Stimulated activated CD8-positive, alpha-beta memory T cell treated with anti-CD3 and anti-CD28 coated beads, Interleukin-7, amount 100 ng/mL, for 1 hour (primary cell): ENCODE measurements at places on chromosomes 4 and X.

- DNase-seq, result no peak
These were observed 32.9 kb upstream of the DSPP start for GRCh38 chr4:87575408-87575807.

- no peak for DNase-seq
These were observed 13.0 kb downstream of the UVSSA start for GRCh38 chr4:1359976-1360375.

DNA sequence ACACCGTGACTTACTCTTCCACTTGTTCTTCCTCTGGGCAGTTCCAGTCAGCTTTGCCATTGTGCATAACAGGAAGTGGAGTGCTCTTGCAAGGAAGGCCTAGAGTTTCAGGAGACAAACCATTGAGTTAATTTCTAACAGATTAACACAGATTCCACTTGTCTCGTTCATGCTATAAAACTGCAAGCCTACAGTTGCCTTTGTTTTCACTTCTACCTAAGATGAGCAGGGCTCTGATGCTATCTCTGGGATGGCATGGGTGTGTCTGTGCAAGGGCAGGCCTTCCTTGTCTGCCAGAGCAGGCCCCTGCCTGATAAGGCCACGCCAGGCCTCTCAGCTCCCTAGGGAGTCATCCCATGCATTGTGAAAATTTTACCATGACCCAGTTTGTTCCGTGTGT is 67.7 kb upstream of the PGRMC2 start:
- DNase-seq, result no peak

DNA sequence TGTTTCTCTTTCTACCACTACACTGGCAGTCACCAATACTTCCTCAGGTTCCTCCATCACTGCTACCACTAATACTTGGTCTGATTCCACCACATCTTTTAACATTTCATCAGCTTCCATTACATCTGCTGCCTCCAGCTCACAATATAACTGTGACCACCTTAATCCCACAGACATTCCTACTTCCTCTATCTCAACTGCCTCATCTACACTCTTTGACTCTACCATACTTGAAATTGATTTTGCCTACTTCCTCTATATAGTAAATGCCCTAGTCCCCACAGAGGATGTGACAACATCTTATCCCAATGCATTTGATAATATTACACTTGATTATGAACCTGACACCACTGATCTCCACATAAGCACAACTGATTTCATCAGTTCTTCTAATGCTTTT is 29.0 kb downstream of the OPRPN start:
- DNase-seq, result no peak

DNA sequence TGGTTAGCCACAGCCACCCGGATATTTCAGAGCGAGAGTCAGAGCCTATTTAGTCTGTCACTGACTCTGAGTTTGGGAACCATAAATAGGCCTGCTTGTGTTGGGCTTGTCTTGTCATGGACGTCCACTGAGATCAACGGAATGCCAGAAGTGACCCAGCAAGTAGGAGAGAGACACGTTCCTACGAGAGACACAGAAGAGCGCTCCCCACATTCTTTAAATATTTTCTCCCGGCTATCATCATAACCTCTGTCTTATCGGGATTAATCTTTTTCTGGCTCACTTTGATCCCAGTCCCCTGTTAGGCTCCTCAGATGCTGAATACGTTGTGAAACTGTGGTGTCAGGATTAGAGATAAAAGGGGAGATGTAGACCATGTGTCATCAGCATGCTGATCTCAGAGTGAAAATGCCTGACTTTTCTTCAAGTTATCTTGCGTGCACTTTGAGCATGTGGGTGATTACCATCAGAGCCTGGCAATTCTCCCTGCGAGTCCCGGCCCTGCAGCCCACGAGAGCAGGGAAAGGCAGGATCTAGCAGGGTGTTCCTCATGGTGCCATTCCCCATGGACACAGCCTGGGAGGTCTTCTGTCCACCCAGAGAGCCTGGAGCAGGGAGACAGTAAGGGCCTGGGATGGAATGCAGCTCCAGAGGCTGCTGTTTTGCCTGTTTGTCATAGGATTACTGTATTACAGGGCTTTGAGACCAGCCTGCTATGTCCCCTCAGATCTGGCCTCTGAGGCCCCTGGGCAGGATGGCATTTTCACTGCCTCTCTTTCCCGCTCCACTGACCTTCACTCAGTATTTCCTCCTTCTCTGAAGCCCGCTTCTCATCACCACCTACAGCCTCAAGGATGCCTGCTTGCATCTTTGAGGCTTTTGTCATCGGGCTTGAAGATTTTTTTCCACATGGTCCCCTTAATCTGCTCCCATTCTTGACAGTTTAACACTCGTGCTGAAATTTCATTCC is 2.8 kb upstream of the TENM3 start:
- no peak for DNase-seq

GRCh38 chr4:149161247-149161646 is 654.4 kb downstream of the IQCM start:
- no peak for DNase-seq

DNA sequence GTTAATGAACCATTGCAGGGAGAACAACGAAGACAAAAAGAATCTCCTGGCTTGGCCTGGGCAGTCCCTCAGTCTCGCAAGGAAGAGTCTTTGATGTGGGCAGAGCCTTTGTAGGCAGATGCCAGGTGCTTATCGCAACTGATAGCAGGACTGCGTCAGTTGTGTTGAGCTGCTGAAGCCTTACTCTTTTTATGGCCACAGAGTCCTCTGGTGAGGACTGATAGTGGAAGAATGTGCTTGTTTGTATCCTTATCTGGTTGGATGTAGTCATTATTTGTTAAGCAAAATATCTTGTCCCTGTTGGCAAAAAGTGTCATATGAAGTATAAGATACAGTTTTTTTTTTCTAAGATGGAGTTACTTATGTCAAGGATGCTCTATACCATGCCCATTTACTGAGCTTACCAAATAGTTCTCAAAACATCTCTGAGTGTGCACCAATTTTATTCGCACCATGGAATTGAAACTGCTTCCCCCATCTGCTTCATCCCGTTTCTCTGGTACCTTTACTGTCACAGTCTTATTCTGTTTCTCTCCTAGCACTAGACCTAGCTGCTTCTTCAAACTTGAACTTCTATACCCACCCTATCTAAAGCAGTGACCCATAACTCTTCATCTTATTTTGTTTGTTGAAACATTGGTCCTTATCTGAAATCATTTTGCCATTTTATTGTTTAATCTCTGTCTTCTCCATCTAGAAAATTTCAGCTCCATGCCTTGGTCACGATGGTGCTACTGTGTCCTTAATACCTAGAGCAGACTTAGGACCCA is 47.0 kb upstream of the SPRY1 start:
- no peak for DNase-seq

- DNase-seq, result no peak
These were observed 91.6 kb downstream of the SHROOM3 start for GRCh38 chr4:76526585-76526990.

DNA sequence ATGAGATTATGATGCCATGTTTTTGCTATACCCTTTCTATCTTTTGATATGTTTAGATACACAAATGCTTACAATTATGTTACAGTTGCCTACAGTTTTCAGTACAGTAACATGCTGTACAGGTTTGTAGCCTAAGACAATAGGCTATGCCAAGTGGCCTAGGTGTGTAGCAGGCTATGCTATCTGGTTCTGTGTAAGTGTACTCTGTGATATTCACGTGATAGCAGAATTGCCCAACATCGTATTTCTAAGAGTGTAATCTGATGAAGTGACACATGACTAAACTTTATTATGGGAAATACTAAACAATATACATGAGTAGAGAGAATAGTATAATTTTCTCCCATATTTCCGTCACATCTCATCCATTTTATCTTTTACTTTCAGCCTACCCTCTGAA is 97.0 kb downstream of the CLDN22 start:
- no peak for DNase-seq

- DNase-seq, result no peak
These were observed 244.0 kb upstream of the GATB start for GRCh38 chr4:152004801-152005200.

- DNase-seq, result no peak
These were observed 291.1 kb downstream of the QDPR start for GRCh38 chr4:17220816-17221215.

DNA sequence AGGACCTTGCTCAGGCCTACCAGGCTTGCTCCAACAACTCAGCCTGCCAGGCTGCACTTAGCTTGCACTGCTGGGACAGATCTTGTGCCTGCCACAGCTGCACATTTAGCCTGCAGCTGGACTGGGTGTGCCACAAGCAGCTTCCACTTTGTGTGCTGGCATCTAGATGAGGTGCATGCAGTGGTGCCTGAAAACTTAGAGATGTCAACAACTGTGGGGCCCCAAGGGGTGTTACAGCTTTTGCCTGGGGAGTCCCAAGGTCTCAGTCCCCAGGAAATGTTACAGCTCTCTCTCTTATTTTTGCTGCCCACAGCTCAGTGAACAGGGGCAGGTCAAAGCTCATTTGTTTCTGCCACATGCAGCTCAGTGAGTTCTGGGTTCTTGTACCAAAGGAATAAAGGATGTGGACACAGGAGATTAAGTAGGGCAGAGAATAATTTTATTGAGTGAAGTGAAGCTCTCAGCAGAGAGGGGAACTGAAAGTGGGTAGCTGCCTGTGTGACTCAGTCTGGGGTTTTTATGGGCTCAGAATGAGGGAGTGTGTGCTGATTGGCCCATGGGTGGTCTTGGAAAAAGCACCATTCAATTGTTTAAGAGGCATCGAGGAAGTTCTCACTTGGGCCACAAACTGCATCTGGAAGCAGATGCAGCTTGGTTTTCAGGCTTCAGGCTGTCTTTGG is 828.3 kb downstream of the TECRL start:
- DNase-seq, result no peak

GRCh38 chr4:148092316-148093014 is 349.7 kb downstream of the NR3C2 start:
- no peak for DNase-seq

GRCh38 chr4:128347930-128348660 is 60.5 kb upstream of the PGRMC2 start:
- DNase-seq, result no peak

DNA sequence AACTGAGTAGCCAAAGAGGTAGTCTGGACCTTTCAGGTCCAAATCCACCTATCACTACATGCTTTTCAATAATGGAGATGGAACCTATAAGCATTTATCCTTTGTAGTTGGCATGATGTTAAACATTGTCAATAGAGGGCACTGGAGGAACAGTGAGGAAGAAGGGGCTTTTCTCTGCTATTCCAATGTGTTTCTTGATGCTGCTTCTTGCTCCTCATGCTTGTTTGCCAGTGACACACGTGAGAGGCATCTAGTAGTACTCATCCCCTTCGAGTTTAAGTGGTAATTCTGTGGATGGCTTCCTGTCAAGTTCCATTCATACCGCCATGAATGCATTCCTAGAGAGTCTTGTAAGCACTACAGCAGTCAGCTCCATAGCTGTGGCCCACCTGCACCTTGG is 84.0 kb downstream of the NAA11 start:
- no peak for DNase-seq

DNA sequence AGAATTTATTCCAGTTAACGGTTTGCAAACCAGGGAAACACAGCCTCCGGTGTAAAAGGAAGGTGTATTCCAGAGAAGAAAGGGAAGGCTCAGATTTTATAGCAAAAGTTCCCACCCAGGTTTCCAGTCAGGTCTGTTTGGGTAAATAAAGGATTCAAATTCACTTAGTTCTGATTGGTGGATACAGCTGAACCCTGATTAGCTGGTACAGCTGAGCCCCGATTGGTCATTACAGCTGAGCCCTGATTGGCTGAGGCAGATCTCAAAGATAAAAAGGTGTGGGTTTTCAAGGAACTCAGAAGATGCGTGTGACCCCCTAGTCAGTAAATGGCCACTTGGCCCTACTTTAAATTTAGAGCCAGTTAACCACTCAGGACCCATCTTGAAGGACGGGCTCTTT is 6.6 kb downstream of the CLRN2 start:
- DNase-seq, result no peak

- no peak for DNase-seq
These were observed 75.9 kb downstream of the UCHL1 start for GRCh38 chr4:41332510-41333054.

GRCh38 chrX:108131471-108131870 is 39.9 kb downstream of the ATG4A start:
- DNase-seq, result no peak

- no peak for DNase-seq
These were observed 41.7 kb downstream of the KLHL34 start for GRCh38 chrX:21616386-21616785.
